ENCODE measurements at places on chromosomes 13 and 19.

GRCh38 chr19:11130824-11131455 lies 24.6 kb downstream of the SPC24 start:
- DNase-seq = peak; percentile 74

- DNase-seq = no peak
Observed at GRCh38 chr13:110564472-110564985, 3.0 kb upstream of the RAB20 start.

DNA sequence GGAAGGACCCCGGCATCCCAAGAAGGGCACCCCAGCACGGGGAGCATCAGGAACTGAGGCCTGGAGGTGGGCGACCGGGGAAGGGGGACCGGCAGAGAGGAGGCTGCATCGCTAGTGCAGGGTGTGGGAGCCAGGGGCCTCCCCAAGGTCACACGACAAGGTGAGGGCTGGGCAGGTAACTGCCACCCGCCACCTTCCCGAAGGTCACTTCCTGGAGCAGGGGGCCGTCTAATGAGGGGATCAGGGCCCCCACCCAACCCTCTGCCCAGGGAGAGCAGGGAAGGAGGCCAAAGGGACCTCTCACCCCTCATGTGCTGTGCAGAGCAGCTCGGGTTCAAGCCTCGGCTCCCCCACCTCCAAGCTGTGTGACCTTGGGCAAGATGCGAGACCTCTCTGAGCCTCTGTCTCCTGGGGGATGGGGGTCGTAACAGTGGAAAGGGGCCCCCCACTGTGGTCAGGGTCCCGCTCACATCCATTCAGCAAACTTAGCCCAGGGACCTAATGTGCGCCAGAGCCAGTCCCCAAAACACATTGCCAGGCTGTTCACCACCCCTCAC lies 6.0 kb downstream of the ZBTB7A start:
- DNase-seq = no peak

DNA sequence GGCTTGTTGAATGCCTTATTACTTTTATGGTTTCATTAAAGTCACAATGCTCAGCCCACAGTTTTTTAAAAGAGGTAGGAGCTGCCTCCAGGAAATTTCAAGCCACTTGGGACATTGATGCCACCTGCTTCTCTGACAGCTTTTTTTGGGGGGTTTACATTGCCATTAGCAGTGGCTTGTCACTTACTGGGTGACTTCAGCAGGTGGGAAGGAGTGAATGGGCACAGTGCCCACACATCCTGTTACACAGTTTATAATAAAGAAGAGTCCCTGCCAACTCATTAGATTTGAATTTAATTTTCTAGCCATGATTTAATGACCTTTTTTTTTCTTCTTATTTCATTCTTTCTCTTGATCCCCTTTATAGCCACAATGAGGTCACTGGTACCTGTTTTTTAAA lies 61.0 kb downstream of the NHLRC3 start:
- DNase-seq = no peak

DNA sequence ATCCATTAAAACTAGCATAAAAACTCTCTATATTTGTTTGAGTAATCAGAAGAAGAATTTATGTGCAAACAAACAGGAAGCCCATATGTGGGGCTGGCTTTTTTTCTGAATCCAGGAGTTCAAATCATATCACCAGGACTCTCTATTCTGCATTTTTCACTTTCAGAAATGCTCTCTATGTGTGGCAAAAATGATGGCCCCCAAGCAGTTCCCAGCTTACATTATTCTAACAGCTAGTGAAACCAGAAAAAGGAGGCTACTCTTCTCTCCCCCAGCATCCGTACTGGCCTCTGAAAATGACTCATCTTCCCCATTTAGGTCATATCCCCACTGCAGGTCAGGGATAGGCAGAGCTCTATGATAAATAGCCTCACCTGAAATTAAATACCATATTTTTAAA lies 20.4 kb downstream of the RBM26 start:
- DNase-seq = peak; percentile 32

GRCh38 chr13:112529216-112529615 lies 58.7 kb downstream of the TUBGCP3 start:
- no peak for DNase-seq

DNA sequence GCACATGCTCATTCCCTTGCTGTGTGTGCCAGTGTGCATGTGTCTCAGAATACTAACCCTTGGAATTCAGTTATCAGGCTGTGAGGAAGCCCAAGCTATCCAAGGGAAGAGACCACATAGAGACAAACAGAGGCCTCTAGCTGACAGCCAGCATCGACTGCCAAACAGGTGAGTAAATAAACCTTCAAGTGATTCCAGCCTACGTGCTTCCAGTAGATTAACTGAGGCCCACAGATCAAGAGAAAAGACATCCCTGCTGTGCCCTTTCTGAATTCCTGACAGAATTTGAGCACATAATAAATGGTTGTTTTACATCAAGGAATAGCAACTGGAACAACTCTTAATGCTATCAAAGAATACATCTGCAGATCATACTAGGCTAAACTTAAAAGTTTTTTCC lies 17.5 kb downstream of the ZC3H13 start:
- DNase-seq = no peak

DNA sequence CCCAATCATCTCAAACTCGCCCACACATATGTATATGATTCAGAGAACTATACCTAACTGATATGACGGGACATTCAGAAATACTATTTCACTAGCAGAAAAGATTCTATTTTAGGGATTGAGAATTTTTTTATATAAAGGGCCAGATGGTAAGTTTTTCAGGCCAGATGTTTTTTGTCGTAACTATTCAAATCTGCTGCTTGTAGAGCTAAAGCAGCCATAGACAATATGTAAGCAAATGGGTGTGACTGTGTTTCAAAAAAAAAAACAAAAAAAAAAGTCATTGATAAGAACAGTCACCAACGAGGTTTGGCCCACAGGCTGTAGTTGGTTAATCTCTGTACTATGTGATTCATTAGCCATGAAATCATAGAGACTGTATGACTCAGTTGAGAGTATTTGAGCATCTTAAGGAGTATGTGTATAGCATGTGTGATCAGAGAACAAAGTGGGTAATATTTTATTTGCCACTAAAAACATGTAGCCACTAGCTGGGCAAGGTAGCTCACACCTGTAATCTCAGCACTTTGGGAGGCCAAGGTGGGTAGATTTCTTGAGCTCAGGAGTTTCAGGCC lies 2724.7 kb downstream of the PCDH9 start:
- no peak for DNase-seq

- DNase-seq = no peak
Observed at GRCh38 chr13:79987761-79988160, 353.2 kb downstream of the SPRY2 start.

DNA sequence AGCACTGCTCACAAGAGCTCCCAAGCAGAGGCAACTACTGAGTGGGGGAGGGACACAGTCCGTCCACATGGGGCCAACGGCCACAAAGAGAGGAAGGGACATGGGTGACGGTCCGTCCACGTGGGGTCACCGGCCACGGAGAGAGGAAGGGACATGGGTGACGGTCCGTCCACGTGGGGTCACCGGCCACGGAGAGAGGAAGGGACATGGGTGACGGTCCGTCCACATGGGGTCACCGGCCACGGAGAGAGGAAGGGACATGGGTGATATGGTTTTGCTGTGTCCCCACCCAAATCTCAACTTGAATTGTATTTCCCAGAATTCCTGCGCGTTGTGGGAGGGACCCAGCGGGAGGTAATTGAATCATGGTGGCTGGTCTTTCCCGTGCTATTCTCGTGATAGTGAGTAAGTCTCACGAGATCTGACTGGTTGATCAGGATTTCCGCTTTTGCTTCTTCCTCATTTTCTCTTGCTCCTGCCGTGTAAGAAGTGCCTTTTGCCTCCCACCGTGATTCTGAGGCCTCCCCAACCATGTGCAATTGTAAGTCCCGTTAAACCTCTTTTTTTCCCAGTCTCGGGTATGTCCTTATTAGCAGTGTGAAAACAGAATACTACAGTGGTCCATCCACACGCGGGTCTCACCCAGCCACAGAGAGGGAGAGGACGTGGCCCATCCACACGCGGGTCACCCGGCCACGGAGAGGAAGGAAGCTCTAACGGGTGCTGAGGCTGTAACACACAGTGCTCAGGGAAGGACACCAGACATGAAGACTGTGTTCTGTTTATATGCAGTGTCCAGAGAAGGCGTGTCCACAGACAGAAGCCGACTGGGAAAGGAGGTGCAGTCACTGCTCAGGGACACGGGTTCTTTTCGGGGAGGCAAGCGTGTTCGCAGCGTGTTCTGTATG lies 48.5 kb downstream of the GAS6 start:
- DNase-seq = peak; percentile 33

- DNase-seq = no peak
Observed at GRCh38 chr19:39270036-39270871, 2.1 kb downstream of the IFNL2 start.

DNA sequence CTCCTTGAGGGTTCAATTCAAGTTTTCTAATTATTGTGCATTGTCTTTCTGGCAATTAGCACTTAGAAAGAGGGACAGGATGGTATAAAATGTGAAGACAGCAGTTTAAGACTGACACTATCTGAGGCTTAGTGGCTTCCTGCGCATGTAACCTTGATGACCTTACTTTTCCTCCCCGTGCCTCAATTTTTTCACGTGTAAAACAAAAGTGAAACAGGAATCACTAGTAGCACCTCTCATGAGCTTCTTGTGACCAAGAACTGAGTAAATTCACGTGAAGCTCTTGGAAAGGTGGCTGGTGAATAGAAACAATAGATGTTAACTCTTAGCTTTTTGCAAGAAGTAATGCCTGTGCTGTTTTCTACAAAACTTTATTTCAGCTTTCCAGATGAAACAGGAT lies 233.9 kb downstream of the LMO7 start:
- peak; percentile 38 for DNase-seq

DNA sequence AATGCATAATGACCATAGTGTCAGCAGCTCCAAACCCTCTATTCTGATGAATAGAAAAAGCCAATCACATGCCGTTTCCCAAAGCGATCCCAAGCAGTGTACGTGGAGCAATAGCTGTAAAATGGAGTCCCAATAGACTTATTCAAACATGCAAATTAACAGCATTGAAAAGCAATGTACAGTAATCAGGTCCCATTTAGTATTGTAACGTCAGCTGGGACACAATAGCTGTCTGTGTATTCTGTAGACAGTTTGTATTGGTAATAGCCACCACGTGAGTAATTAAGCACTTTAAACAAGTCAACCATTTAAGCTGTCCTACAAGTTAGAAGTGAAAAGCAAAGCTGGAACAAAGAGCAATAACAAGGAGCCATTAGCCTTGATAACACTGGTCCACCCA lies 698.2 kb downstream of the PCDH17 start:
- no peak for DNase-seq

DNA sequence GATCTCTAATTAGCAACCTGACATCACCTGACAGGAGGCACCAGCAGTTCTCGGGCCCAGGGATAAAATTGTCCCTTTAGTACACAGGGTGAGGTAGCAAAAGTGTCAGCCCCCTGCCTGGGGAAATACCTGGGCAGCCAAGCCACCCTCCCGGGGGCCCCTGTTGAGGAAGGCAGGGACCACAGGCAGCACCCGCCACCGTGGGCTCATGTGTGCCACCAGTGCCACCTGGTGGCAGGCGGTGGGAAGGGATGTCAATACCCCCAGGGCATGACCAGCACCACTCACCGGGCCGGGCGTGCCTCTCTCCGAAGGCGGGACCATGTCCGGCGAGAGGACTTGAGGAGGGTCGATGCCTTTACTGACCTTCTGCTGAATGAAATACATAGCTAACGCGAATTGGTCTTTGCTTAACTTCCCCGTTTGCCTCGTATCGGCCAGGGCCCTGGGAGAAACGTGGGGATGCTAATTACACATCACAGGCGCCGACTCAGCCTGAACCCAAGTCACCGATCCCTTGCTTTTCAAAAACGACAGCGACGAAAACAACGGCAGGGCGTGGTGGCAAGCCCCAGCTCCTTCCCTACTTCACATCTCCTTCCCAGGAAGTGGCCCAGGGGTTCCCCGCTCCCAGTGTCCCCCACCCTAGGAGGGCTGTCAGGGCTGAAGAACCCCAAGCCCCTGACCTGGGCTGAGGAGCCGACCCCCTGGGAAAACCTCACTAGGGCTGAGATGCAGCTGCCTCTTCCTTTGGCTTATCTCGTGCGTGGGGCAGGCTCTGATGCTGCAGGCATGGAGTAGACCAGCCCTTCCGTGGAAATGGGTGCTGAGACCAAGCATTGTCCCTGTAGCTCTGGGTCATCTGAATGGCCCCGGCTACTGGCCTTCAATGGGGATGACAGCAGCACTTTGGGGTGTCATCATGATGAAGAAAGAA lies 53.8 kb downstream of the EPS15L1 start:
- DNase-seq = peak; percentile 61

DNA sequence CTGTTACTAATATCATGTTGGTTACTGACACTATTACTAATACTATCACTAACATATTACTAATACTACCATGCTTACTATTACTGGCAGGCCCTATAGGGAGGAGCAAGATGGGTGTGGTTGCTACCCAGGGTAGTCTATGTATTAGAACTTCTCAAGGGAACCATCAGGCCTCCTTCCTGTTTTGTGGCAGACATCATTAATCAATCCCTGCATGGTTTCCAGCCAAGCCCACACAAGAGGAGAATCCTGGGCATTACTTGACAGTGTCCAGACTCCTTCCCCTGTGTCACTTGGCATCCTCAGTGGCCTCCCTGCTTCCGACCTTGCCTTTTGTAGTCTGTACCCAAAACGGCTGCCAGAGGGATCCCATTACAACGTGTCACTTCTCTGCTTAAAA lies 8.9 kb downstream of the HAS1 start:
- no peak for DNase-seq

- DNase-seq = no peak
Observed at GRCh38 chr13:20401931-20402856, 123.5 kb downstream of the CRYL1 start.

DNA sequence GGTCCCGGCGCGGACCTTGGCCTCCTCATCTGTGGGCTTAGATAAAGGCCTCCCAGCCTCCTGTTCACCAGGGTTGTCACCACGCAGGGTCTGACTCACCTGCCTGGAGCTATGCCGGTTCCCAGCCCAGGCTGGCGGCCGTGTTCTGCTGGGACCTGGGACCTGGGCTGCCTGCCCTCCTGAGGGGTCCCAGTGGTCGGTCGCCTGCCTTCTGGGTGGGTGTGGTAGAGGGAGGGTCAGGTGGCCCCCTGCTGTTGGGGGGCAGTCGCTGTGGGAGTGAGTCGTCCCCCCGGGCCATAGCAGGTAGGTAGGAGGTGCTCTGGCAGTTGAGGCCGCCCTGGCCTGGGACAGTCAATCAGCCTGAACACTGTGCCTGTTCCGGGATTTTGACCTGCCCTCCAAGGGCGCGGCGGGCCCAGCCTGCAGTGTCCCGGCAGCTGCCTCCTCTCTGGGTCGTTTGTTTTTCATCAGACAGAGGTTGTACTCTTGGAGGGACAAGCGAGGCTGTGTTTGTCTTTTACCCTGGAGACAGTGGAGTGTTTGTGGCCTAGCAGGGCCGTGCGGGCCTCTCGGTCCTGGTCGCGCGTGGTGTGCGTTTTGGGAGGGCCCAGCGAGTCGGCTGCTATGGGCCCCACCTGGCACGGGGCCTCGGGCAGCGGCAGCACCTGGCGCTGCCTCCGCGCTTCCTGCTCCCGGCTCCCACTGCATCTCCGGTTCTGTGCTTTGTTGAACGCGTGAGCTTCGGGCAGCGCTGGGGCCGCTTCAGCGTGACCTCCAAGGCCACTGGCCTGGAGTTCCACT lies 2.6 kb downstream of the ADAT3 start:
- DNase-seq = no peak

- no peak for DNase-seq
Observed at GRCh38 chr19:35543280-35544109, 1.9 kb upstream of the TMEM147 start.

All from CD4-positive, alpha-beta T cell treated with Interleukin-2 at 100 ng/mL for 4 hours (primary cell).